ENCODE measurements at places on chromosomes 4 and X.

GRCh38 chrX:54808109-54808604 lies 612 bp downstream of the MAGED2 start:
- DNase-seq = no peak

DNA sequence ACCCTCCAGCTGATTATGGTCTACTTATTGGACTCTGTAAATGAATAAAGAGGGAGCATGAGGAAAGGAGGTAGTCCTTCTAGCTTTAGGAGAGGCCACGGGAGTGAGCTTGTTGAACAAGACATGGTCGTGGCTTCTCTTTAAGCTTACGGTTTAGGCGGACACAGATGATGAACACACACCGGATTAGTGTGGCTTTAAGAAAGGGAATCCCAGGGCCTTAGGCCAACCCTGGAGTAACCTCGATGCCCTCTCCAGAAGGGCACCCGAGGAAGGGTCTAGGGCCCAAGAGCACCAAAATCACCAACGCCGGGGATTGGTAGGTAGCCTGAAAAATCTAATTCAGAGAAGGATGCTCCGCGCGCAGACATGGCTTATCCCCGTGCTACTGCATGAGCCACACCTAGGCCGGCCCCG lies 39.4 kb downstream of the ERVMER34-1 start:
- DNase-seq = no peak

GRCh38 chr4:96698831-96699230 lies 858.9 kb downstream of the PDHA2 start:
- DNase-seq = no peak

DNA sequence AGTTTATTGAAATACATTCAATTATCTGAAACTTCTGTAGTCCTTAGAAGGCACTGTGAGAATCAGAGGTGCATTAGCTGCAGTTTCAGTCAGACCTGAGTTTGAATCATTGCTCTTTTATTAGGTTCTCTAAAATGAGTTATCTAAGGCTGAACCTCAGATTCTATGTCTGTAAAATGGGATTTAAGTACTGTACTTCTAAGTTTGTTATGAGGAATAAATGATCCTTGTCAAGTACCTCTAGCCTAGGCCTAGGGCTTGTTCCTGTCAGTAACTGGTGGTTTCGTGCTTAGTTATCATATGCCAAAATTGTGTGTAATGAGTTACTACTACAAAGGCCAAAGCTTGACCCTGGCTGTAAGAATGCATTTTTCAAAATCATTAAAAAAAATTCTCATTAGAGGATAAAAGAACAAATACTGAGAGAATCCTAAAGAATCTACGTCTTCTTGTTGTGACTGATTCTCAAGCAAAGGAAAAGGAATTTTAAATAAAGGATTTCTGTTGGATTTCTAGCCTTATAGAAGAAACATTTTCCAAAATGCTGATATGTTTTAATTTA lies 65.8 kb downstream of the SLIT2 start:
- DNase-seq = no peak

DNA sequence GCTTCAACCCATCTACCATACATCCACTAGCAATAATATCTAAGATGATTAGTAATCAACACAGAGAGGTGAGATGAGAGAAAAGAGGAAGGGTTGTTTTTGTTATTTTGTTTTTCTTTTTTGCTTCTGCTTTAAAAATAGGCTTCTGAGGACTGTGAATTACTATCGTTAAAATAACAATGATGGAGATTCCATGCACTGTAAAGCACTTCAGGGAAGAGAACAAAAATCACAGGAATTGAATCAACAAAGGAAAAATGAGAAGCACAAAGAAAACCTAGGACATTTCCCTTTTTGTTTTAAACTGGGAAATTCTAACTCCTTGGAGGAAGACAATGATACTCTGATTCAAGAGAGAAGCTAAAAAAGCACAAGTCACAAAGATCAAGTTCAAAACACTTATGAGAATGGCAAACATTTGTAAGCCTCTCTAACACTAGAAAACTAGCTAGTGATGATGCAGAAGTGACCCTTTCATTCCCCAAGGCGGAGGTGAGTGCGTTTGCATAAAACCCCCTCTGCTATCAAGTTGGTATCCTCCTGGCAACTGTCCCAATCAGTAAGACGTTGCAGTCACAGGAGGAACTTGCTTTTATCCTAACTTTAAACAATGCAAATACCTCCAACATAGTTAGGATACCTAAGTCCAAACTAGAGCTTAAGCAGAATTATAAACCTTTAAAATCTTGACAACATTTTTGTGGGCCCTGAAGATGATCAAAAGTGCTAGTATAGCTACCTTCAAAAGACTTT lies 308.5 kb downstream of the CAMK2D start:
- DNase-seq = peak; percentile 98

- peak; percentile 67 for DNase-seq
These were observed 628 bp downstream of the MXD4 start for GRCh38 chr4:2261110-2261852.

DNA sequence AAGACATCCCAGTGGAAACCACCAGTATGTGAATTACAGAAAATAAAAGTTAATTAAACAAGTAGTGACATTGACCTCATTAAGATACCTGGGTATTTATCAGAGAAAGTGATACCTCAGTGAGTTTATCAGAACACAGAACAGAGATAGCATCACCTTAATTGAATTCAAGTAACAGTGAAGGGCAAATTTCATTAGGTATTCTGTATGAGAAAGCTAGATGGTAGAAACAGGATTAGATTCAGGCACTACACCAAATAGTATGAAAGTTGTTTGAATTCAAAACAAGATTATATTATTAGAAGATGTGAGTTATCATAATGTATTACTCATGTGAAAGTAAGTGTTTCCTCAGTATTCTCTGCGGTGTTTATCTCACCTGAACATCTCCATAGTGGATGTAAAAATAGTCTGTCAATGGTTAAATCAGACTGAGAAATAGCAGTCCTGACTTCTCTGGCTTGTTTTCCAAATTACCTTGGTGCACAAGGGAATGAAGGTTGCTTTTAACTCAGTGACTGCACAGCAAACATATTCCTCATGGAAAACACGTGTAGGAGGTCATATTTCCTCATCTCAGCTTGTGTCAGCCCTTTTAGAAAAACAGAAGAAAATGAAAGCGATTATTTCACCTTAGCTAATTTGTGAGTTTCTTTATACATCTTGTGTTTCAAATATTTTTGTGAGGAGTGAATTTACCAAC lies 79.9 kb upstream of the PCDH18 start:
- DNase-seq = no peak

- DNase-seq = no peak
These were observed 1819.5 kb upstream of the TENM3 start for GRCh38 chr4:180423712-180424057.

DNA sequence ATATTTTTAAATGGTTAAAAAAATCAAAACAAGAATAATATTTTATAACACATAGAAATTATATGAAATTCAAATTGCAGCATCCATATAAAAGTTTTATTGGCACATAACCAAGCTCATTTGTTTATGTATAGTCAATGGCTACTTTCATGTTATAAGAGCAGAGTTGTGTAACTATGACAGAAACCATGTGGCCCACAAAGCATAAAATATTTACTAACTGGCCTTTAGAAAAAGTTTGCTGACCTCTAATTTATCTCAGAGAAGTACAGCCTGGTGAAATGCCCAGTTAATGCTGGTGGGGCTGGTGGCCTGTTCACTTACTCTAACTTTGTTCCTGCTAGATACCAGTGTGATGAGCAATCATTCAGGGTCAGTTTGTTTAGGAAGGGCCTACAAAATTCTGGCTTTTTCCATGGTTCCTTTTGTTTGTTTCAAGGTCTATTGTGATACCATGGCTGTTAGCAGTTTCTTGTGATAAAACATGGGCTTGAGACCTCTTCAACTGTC lies 104.6 kb downstream of the PPP1R2C start:
- DNase-seq = no peak

DNA sequence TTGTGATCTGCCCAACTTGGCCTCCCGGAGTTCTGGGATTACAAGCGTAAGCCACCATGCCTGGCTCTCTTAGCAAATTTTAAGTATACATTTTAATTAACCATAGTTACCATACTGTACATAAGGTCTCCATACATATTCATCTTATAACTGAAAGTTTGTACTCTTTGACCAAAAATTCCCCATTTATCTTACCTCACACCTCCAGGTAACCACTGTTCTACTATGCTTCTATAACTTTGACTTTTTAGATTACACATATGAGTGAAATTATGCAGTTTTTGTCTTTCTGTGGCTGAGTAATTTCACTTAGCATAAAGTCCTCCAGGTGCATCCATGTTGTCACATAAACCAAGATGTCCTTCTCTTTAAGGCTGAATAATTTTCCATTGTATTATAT lies 17.4 kb downstream of the C4orf51 start:
- no peak for DNase-seq

- no peak for DNase-seq
These were observed 1017.6 kb upstream of the HS3ST1 start for GRCh38 chr4:12446256-12446655.

- DNase-seq = no peak
These were observed 24.6 kb downstream of the TRO start for GRCh38 chrX:54945224-54945623.

DNA sequence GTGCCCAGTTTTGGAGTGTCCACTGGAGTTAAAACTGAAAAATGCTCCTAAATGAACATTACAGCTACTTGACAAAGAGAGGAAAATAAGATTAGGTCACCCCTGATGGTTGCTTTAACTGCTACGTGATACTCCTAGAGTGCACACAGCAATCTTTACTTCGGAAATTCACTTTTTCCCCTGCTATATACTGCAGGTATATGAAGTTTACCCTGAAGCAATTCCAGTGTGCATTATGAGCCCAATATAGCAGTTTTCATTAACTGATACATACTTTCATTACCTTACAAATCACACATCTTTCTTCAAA lies 773 bp upstream of the ZNF827 start:
- DNase-seq = peak; percentile 21

DNA sequence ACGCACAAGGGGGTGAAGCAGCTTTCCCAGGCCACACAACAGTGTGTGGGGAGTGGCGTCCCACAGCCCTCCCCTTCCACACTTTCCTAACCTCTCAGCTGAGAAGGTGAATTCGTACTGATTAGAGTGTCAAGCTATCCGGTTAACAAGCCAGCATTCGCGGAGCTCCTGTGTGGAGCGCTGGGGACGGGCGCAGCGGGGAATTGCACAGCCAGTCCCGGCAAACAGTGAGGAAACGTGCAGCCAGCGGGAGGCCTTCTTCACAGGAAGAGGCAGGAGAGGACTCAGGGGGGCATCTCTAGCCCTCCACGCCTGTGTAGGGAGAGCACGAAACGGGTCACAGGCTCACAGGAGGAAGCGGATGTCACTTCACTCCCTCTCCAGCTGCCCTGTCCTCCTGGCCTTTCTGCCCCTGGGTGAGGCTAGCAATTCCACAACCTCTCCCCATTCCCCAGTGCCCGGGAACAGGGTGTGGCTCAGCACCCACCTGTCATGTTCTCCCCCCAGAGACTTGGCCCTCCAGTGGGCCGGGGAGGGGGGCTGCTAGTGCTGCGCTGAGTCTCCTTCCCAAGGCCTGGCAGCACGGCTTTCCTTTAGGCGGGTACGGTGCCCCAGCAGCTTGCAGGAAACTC lies 117.3 kb downstream of the CPZ start:
- DNase-seq = no peak

DNA sequence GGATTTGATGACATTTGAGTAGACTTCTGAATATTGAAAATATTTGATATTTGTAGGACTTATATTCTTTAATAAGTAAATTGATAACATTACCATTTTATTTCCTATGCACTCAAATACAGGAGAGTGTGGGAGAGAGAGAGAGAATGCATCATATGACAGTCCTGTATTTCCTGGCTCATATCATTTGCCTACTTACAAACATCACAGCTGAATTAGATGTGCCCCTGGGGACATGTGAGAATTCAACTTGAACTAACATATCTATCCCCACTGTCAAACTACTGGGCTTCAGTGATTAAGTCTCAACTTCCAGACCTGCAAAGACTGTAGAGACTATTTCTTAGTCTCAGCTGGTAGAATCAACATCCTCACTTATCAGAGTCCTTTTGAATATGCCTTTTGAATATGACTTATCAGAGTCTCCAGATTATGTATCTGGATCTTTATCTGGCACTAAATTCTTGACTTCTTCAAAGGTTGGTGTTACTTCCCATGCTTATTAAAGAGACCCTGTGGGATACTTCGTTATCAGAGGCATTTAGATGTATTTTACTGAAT lies 75.5 kb downstream of the PABPC4L start:
- no peak for DNase-seq

GRCh38 chrX:35622601-35623000 lies 175.5 kb upstream of the MAGEB16 start:
- no peak for DNase-seq

DNA sequence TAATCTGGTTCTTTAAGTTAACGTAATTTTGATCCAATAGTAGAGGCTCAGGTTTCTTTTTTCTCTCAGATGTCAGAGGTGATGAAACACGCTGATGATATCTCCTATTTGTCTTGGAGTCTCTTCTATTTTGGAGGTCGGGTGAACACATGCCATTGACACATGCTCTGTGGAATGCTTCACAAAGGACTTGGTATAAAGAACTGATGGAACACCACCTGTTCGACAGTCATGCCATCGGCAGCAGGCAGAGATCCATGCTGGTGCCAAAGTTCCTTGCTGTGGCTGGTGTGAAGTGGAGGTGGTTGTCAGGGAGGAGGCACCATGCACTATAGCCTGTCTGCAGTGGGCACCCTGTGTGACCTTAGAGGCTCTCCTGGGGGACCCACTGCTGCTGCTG lies 94.9 kb downstream of the ATP8A1 start:
- DNase-seq = no peak

DNA sequence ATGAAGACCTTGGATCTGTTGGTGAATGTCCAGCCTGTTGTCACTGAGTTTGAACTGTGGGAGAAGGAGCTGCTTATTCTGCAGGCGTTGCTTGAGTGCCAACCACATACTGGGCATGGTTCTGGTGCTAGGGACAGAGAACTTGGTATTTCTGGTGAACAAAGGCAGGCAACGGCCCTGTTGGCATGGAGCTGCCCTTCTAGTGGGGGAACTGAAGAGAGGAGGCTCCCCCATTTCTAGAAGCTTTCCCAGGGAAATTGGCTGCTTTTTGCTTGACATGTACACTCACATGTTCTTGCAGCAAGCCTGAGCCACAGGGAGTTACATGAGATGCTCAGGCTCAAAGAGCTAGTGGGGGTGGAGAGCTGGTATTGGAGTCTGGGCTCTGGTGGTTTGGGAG lies 8.9 kb upstream of the CD38 start:
- DNase-seq = no peak

GRCh38 chr4:48118081-48118480 lies 16.0 kb downstream of the TXK start:
- DNase-seq = peak; percentile 56

DNA sequence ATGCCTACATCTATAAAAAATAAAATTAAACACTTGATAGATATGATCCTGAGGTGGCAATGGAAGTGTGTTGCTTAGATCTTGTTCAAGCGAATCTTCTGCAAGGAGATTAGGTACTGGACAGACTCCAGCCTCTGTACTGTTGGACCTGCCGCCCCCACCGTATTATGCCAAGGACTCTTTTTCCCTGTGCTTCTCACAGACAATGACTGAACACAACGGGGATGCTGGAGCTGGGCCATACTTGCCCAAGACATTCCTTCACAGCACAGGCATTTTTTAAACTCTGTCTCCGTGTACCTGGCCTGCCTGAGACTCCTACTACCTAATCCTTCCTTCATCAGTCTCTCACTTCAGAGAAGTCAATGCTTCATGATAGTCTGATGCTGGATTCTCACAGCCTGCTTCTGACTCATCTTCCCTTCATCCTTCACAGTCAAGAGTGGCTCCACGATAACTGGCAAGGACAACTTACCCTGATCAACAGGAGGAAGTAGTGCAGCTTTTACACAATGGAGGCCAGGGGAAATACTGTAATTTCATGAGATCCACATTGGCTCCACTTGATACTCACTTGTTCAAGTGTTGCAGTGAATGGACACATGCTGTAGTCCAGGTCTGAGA lies 754.6 kb upstream of the AGA start:
- no peak for DNase-seq

All from dermis blood vessel endothelial cell (primary cell).